NCI-H82 (cell line): ENCODE measurements at places on chromosomes 1 and 21.

- DNase-seq, result no peak
Observed at GRCh38 chr21:39346671-39347331, 2.1 kb downstream of the HMGN1 start.

GRCh38 chr1:58249737-58250586 lies 296.6 kb downstream of the OMA1 start:
- peak; percentile 74 for DNase-seq

GRCh38 chr21:42262831-42263231 lies 43.9 kb downstream of the ABCG1 start:
- no peak for DNase-seq

GRCh38 chr1:37449936-37450335 lies 24.4 kb upstream of the ZC3H12A start:
- DNase-seq, result no peak

- no peak for DNase-seq
Observed at GRCh38 chr1:193703655-193704054, 517.2 kb upstream of the B3GALT2 start.

- DNase-seq, result no peak
Observed at GRCh38 chr1:26581287-26581651, 51.7 kb downstream of the RPS6KA1 start.

- DNase-seq, result no peak
Observed at GRCh38 chr1:147579934-147580537, 38.7 kb downstream of the BCL9 start.

DNA sequence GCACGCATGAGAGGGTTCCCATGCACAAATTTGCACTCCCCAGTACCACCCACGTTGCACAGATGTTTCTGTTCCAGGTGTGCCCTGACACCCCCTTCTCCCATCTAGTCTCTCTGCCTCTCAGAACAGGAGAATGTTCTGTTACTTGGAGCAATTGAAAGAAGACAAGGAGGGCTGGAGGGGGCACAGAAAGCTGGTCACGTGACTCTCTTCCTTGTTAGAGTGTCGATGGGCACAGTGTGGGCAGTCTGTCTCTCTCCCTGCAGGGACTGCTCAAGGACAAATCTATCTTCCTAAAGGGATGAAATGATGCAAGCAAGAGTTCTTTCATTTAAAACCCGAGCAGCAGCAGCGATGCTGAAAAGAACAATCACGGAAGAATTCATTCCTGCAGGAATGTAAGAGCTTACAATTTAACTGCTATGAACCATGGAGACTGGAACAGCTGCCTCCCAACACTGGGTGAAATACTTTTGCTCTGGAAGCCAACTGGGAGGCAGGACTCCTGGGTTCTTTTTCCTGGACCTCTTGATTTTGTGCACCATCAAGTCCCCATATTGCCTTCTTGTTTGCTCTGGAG lies 7.3 kb upstream of the KCNA10 start:
- DNase-seq, result no peak

DNA sequence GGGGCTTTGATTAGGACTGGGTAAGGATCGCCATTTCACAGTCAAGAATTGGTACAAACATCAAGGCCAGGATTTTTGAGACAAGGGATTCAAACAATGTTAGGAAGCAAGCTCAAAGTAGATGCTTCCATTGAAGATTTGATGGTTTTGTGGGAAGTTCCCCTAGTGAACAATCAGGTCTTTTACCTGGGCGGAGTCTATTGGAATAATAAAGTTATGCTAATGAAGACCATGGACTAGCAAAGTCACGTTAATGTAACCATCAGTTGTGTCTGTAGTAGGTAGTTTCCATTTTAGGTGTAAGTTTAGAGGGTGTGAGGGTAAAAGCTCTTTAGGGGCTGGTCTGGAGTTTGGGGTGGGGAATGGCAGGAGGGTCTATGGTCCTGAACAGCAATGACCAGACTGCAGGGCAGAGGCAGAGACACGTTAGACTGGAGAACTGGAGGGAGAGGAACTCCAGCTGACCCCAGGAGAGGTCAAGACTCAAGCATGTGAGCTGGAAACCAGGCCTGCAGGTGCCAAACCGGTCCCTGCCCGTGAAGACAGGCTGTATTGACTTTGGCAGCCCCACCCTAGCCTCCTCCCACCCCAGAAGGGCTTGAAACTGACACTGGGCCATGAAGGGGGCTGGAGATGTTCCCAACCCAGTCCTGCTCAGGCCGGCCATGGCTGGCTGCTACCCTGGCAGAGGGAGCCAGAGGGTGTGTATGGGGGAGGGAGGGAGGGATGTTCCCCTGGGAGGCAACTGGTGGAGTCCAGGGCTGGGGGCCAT lies 36.0 kb upstream of the GPR37L1 start:
- DNase-seq, result no peak

- DNase-seq, result no peak
Observed at GRCh38 chr1:220705782-220706181, 15.6 kb downstream of the C1orf115 start.

DNA sequence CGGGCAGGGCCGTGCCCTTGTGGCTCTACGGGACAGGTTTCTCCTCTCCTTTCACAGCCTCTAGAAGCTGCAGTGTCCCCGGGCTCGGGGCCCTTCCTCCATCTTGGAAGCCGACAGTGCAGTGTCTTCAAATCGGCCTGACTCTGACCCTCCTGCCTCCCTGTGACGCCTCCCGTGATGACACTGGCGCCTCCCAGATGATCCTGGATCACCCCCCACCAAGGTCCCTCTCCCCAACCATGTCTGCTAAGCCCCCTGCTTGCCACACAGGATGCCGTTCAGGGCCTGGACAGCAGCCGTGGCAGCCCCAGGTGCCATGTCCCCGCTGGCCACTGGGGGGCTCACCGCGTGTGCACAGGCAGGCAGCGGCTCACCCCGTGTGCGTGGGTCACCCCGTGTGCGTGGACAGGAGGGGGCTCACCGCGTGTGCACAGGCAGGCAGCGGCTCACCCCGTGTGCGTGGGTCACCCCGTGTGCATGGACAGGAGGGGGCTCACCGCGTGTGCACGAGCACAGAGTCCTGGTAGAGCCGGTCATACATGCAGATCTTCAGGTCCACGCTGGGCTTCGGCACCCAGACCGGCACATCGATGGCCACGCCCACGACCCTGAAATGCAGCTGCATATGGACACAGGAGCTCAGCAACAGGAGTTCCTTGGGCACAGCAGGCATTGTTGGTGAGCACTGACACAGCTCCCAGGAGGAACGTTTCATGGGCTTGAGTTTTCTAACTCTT lies 24.9 kb upstream of the TMEM52 start:
- DNase-seq, result peak; percentile 72

DNA sequence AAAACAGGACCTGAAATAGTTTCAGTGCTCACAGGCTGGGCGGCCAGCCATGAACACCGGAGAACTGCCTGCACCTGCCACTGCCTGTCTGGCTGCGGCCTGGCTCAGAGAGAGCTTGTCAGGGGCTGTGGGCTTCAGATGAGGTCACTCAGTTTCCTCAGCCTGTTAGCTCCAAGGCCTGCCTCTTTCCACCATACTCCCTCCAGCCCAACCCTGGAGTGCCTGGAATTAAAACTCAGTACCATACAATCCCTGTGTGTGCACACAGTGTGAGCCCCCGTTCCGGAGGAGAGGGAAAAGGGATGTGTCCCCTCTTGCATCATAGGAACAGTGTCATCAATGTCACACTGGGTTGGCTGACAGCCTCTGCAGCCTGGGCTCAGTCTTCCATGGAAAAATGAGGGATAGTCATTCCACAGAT lies 16.2 kb downstream of the CACNA1S start:
- no peak for DNase-seq

GRCh38 chr1:199151634-199152425 lies 513.0 kb downstream of the PTPRC start:
- DNase-seq, result no peak

GRCh38 chr1:58999676-59000075 lies 215.8 kb upstream of the JUN start:
- DNase-seq, result no peak
